ENCODE measurements at places on chromosomes 3 and 15.

- DNase-seq, result no peak
These were observed 49.4 kb upstream of the SYNPR start for GRCh38 chr3:63228677-63229076.

- no peak for DNase-seq
These were observed 37.4 kb upstream of the MGLL start for GRCh38 chr3:127859730-127860129.

GRCh38 chr3:53049987-53050386 lies 4.1 kb upstream of the SFMBT1 start:
- DNase-seq, result no peak

GRCh38 chr3:4898454-4899313 lies 80.6 kb upstream of the BHLHE40 start:
- DNase-seq, result no peak

- no peak for DNase-seq
These were observed 7.5 kb downstream of the ZNF592 start for GRCh38 chr15:84755736-84756527.

GRCh38 chr15:48896869-48897814 lies 19.2 kb downstream of the EID1 start:
- DNase-seq, result no peak

DNA sequence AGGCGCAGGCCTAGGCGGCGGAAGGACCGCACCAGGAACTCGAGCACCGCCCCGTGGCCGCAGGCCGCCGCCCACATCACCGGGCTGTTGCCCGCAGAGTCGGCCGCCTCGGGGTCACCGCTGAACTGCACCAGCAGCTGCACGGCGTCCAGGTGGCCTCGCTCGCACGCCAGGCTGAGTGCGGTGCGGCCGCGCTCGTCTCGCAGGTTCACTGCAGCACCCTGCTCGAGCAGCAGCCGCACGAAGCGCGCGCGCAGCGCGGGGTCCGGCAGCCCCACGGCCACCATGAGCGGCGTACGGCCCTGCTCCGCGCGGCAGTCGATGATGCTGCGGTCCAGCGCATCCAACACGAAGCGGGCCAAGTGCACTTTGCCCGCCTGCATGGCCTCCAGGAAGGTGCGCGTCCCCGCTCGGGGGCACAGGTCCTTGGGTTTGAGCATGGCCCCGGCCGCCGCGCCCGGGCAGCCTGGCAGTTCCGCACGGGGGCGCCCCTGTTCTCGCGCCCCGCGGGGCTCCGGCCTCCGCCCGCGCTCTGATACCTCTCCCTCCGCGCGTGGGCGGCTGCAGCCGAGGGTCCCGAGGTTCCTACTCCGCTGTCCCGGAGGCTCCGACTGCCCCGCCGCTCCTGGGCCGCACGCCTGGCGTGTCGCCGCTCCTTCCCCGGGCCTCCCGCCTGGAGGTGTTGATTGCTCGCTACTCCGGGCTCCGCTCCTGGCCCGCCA lies 556 bp downstream of the ANKRD63 start:
- peak; percentile 24 for DNase-seq

DNA sequence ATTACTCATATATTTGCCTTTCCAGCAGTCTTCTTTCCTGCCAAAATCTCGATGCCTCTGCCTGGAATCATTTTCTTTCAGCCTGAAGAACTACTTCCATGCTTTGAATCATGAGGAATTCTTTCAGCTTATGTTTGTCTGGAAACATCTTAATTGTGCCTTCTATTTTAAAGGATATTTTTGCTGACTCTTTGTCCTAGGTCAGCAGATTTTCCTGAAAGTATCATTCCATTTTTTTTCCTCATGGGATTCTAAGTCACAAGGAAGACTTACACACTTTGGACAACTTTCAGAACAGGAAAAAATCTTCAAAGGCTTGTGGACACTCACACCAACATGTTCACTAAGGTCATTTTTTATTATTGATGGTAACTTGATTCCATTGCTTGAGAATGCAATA lies 10.1 kb downstream of the PRR23E start:
- no peak for DNase-seq

- DNase-seq, result no peak
These were observed 12.7 kb downstream of the SLC6A20 start for GRCh38 chr3:45783667-45784066.

GRCh38 chr3:128988286-128988685 lies 5.6 kb downstream of the CFAP92 start:
- DNase-seq, result no peak

GRCh38 chr3:120017692-120018091 lies 76.6 kb downstream of the GSK3B start:
- DNase-seq, result no peak

GRCh38 chr3:40939741-40940130 lies 259.6 kb upstream of the CTNNB1 start:
- DNase-seq, result no peak

DNA sequence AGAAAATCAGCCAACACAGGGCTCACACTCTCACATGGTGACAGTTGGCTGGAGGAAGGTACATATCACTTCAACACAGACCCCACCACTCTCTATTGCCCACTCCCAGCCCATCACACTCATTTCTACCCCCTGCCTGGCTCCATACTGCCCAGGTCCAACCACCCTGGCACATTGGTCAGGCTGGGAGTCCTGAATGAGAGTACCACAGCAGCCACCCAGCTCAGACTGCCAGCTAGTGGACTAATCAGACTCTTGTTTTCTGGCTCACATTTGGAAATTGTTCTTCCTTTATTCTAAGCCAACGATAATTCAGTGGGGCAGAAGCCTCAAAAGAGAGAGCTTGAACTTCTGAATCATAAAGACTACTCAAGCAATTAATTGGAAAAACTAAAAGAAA lies 20.0 kb downstream of the MRPL46 start:
- DNase-seq, result no peak

- DNase-seq, result no peak
These were observed 257.8 kb downstream of the FOXP1 start for GRCh38 chr3:71325715-71326114.

DNA sequence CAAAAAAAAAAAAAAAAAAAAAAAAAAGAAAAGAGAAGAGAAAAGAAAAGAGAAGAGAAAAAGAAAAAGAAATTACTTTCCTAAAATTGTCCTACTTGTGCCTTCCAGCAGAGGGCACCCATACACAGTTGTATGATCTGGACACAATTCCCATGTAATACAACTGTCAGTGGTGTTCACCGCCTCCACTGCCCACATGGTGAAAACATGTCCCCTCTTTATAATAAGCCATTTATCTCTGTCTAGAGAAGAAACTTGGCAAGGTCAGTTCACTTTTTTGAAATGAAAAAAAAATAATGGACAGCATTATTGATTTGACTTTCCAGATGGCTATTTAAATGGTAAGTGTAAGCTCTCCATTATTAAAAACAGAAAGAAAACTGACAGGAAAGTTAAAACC lies 459.4 kb downstream of the GBE1 start:
- peak; percentile 2 for DNase-seq

- no peak for DNase-seq
These were observed 30.3 kb downstream of the MOBP start for GRCh38 chr3:39497753-39498152.

DNA sequence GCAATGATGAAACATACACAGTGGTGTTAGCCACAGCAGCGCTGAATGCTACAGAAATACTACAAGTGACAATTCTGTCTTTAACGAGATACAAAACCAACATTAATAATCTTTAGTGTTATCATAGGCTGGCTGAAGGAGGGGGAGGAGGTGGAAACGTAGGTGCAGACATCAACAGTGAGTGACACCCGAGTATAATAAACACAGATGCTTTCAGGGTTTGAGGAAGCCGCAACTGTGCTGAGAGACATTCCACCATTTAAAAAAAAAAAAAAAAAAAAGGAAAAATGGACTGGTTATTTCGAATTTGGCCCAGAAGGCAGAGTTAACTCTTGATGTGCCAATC lies 4.3 kb upstream of the IGDCC3 start:
- no peak for DNase-seq

DNA sequence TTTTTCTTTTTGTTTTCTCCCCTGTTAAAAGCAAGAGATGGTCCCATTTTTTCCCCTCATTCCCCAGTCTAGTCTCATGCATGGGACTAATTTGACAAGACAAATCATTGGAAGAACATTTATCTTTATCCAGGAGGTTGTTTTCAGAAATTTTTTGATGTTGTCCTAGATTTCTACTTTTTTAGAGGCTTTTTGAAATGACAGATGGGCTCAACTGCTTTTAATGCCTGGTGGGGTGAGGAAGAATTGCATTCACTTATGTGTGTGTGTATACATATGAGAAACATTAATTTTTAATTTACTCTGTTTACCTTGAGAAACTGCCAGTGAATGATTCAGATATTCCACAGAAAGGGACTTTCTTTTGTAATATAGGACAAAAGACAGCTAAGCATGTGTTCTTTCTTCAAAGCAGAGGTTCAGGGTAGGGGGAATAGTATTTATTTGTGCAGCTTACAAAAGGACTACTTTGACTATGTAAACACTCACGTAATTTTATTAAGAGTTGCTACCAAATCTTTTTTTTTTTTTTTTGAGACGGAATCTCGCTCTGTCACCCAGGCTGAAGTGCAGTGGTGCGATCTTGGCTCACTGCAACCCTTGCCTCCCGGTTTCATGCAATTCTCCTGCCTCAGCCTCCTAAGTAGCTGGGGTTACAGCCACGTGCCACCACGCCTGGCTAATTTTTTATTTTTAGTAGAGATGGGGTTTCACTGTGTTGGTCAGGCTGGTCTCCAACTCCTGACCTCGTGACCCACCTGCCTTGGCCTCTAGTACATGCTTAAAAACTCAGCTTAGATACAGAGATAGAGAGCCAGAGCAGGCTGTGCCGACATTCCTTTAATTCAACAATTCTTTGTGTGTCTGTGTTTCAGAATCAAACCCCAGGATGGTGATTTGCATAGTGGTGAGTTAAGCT lies 130.1 kb upstream of the RARB start:
- no peak for DNase-seq

DNA sequence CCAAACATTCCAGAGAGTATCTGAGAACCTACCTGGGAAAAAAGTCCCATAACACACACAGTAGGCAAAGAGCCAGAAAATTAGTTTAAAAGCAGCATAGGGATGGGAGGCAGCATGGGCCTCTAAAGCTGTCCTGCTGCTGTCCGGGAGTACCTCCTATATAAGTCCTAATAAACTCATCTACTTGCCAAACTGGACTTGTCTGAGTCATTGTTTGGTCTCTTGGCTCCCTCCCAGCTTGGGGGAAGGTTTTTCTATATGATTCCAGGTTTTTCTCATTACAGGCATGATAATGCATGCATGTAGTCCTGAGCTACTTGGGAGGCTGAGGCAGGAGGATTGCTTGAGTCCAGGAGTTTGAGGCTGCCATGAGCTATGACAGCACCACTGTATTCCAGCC lies 17.5 kb upstream of the HACD2 start:
- no peak for DNase-seq

DNA sequence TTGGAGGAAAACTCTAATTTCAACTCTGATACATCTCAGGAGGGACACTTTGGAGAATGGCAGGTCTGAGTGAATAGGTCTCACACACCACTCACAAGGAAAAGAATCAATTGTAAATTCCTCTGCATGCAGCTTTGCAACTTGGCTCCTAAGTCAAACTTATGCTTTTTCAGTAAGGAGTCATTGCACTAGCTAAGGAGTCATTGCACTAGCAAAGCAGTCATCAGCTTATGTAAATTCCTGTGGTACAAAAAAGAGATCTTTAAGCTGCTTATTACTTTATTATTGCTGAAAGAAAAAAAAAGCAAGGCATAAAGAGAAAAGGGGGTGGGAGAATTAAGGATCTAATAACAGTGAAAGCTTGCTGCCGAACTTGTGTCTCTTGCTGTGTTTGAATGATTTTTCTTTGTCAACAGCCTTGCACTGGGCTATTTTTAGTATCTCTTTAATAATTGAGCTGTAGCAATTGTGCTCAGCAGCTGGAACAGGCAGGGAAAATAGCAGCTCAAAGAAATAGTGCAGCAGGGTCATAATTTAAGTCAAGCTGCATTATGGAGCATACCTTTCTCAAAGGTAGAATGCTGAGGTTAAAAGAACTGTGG lies 154.3 kb upstream of the ARPP21 start:
- DNase-seq, result no peak

DNA sequence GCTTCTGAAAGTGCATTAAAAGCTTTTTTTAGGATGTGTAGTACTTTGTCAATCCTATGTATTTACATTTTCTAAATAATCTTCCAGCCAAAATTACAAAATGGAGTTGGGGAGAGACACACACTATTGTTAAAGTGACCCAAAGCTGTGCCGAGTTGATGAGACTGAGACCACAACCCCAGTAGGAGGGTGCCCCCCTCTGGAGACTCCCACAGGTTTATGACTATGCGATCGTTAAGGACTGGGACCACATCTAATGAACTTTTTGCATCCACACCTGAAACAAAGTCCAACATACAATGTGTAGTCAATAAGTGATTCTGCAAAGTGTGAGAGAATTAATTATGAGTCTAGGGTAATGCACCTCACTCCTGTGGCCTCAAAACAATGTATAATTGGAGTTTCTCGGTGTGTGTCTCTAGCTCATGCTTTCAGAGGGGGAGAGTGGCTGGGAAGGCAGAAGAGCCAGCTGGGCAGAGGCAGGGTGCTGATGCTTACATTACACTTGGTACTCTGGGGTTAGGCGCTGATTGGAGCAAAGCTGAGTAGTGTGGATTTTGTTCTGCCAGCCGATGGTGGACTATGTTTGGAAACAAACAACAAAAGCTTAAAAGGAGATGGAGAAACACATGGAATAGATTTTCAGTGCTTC lies 102.8 kb downstream of the KCNH8 start:
- DNase-seq, result no peak

GRCh38 chr3:27641888-27642601 lies 80.1 kb downstream of the EOMES start:
- no peak for DNase-seq

DNA sequence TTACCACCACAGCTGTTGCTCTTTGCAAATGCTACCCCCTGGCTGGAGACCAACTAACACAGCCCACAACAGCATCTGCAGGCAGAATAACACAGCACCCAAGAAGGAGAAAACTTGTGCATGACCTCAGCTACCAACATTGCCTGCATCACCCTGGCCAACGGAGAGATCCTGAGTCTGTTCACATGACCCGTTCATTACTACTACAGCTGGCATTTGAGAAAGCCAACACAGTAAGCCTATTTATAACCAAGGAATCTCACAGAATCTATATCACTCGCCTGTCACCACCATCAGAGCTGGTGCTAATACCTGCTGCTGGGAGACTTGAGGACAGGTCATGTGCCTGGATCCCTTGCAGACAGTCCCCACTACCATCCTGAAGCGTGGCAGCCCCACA lies 215.2 kb downstream of the POLQ start:
- DNase-seq, result no peak

DNA sequence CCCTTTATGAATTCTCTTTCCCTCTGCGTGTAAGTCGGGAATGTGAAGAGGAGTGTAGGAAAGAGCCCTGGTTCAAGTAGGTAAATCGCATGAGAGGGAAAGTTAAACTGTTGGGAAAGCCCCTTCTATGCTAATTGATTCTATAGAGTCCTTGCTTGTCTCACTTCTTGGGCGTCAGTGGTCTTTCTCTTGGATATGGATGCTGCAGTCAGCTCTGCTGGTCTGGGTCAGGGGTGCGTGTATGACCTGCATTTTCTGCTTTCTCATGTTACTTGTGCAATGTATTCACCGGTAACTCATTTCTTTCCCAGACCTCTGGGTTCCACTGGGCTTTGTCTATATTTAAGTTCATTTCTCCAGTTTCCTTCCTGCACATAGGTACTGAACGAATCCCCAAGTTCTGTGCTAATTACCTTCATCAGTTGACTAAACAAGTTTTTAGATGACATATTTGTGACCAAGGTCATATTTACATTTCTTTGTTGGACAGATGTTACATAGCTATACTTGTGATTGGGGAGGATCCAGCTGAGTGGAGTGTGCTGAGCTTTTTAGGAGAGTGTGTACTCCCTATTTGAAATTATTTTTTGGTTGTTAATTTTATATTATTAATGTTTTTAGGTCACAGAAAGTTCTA lies 1.4 kb downstream of the SETD5 start:
- peak; percentile 9 for DNase-seq

GRCh38 chr3:135487261-135487660 lies 478.3 kb upstream of the PPP2R3A start:
- DNase-seq, result no peak
